Hypothalamus (tissue), 51 donors: ENCODE measurements at places on chromosomes 13 and 19.

- DNase-seq = no peak
These were observed 48.1 kb downstream of the CRTC1 start for GRCh38 chr19:18731562-18732008.

- no peak for DNase-seq
These were observed 159.6 kb downstream of the GGACT start for GRCh38 chr13:100428986-100429385.

GRCh38 chr19:45577111-45577905 is 7.3 kb downstream of the OPA3 start:
- no peak for DNase-seq

- peak; percentile 68 for DNase-seq
These were observed 3.9 kb upstream of the ZNF135 start for GRCh38 chr19:58054901-58055874.

DNA sequence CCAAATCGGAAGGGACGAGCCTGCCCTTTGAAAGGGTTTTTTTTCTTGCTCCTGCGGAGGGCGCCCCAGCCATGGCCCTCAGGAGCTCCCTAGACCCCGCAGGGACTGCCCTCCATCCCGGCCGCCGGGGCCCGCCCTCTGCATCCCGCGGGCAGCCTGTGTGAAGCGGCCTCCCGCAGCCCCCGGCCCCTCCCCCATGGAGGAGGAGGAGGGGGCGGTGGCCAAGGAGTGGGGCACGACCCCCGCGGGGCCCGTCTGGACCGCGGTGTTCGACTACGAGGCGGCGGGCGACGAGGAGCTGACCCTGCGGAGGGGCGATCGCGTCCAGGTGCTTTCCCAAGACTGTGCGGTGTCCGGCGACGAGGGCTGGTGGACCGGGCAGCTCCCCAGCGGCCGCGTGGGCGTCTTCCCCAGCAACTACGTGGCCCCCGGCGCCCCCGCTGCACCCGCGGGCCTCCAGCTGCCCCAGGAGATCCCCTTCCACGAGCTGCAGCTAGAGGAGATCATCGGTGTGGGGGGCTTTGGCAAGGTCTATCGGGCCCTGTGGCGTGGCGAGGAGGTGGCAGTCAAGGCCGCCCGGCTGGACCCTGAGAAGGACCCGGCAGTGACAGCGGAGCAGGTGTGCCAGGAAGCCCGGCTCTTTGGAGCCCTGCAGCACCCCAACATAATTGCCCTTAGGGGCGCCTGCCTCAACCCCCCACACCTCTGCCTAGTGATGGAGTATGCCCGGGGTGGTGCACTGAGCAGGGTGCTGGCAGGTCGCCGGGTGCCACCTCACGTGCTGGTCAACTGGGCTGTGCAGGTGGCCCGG is 815 bp downstream of the MAP3K10 start:
- DNase-seq = peak; percentile 26

- DNase-seq = no peak
These were observed 99.3 kb downstream of the DOCK9 start for GRCh38 chr13:98878486-98879126.

DNA sequence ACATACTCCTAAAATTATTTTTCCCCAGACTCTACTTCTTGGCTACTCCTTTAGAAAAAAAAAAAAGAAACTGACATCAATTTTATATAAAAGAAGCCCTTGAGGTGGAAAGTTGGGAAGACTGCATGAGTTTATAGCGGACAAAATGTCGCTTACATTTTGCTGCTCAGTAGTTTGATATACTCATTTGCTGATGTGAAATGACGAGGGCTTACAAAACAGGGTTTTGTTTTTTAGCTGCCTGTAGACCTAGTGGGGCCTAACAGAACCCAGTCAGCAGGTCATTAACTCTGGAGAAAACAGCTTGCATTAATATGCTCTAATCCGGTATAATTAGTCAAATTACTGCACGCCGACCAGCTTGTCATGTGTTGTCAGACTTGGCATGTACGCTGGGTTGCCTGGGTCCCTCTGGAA is 37.6 kb upstream of the MAB21L1 start:
- no peak for DNase-seq

DNA sequence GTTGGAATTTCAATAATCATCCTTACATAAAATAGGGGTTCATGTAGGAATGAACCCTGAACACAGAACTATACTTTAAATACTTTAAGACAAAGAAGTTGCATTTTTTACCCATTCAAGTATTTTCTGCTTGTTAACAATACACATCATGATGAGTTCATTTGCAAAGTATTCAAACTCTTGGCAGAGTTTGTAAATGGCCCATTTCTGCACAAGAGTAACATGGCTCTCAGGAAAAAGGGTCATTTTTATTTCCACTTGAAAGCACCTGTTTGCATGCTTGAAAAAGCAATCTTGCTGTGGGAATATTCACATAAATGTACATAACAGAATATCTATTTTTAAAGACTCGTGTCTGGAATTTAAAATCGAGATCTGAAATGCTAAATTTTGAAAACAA is 18.1 kb downstream of the ESD start:
- no peak for DNase-seq

GRCh38 chr13:44013758-44014291 is 134.1 kb downstream of the LACC1 start:
- no peak for DNase-seq

GRCh38 chr13:75402787-75403186 is 79.2 kb downstream of the TBC1D4 start:
- DNase-seq = no peak

DNA sequence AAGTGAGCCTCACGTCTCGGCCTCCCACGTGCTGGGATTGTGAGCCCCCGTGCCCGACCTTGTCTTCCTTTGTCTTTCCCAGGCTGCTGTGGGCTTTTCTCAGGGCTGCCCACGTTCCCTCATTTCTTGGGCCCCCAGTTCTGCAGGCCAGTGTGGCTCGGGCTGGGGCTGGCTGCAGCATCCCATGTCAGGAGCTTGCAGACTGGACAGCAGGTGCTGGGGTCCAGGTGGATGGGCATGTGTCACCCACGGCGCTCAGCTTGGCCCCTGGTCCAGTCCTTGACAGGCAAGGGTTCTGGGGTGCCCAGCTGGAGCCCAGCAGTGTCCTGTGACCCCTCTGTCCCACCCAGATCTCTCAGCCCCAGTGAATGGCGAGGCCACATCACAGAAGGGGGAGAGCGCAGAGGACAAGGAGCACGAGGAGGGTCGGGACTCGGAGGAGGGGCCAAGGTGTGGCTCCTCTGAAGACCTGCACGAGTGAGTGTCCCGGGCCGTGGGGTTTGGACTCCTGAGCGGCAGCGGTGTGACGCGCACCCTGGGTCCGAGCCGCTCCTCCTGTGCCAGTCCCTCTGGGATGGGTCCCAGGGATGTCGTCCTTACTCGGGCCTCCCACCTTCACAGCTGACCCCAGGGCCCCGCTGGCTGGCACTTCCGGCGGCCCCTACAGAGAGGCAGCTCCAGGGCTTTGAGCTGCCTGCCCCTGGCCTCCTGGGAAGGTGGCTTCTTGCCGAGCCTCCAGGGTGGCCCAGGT is 17.3 kb downstream of the PLIN4 start:
- DNase-seq = no peak

- DNase-seq = no peak
These were observed 147.7 kb downstream of the DPF1 start for GRCh38 chr19:38076337-38076736.

GRCh38 chr19:31597616-31598015 is 248.4 kb upstream of the TSHZ3 start:
- no peak for DNase-seq

GRCh38 chr19:18867199-18867598 is 28.8 kb downstream of the CERS1 start:
- DNase-seq = no peak

DNA sequence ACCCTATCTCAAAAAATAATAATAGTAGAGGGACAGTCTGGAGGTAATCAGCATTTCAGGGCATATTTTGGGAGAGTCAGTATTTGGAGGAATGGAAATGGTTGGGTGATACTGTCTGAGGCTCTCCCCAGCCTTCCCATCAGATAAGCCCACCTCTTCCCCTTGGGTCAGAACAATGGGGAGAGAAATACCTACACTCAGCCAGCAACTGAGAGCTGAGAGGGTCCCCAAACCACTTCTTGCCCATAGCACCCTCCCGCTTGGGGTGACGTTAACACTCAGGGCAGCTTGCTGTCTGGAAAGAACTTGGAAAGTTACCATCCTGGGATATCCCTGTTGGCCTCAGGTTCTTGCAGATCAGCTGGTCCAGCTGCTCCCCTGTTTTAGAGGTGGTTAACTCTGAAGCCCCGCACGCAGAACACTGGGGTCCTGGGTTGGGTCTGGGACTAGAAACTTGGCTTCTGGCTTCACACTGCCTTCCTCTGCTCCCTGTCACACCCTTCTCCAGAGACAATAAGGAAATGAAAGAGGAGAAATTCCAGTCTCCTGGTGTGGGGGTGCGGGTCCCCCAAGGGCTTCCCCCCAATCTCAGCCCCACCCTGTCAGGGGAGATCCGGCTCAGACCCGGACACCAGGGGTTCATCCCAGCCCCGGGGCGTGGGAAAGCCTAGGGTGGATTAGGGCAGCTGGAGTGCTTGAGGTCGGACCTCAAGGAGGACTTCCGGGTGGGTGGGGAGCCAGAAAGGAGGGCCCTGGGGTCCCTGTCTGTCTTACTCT is 2.5 kb downstream of the FOXA3 start:
- DNase-seq = no peak

GRCh38 chr13:44382635-44383145 is 9.1 kb downstream of the SERP2 start:
- DNase-seq = no peak

- DNase-seq = no peak
These were observed 2.1 kb downstream of the ZNF91 start for GRCh38 chr19:23393121-23393520.

GRCh38 chr13:94459116-94459515 is 20.4 kb downstream of the DCT start:
- DNase-seq = no peak

- DNase-seq = no peak
These were observed 107.0 kb upstream of the C1QTNF9B start for GRCh38 chr13:24004142-24004899.

DNA sequence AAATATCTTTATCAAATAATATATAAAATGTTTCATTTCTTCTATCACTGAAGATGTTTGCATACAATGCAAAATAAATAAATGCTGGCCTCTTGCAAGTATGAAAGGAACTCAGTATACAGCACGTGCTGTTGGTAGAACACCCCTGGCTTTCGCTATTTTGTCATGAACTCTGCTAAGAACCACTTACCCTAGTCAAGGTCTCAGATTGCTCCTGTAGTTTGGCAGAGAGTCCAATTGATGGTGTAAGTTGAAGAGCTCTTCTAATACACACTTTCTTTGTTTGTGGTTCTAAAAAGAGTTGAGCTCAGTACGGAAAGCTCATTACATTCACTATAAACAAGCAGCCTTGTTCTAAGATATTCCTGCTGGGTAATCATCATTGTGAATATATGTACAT is 1258.9 kb downstream of the EFNB2 start:
- no peak for DNase-seq

DNA sequence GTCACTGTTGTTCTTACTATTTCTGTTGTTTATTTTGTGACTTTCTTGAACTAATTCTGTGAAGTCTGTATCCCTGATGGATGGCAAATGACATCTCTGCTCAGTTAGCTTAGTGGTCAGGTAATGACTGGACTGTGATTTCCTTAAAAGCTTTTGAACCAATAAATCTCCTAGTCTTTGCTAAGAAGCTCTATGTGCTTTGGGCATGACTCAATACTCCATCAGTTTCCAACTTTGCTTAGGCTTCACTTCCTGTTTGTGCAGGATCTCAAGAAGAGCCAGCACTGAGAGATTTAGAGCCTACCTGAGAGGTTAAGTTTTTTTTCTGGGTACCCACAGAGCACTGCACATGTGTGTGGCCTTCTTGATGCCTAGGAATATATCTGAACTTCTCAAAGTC is 329.7 kb upstream of the HTR2A start:
- no peak for DNase-seq

- DNase-seq = peak; percentile 22
These were observed 44.2 kb upstream of the HOMER3 start for GRCh38 chr19:18985257-18985656.

GRCh38 chr13:72230131-72230530 is 363.1 kb upstream of the DACH1 start:
- no peak for DNase-seq

GRCh38 chr13:33257841-33258807 is 27.4 kb downstream of the STARD13 start:
- no peak for DNase-seq

DNA sequence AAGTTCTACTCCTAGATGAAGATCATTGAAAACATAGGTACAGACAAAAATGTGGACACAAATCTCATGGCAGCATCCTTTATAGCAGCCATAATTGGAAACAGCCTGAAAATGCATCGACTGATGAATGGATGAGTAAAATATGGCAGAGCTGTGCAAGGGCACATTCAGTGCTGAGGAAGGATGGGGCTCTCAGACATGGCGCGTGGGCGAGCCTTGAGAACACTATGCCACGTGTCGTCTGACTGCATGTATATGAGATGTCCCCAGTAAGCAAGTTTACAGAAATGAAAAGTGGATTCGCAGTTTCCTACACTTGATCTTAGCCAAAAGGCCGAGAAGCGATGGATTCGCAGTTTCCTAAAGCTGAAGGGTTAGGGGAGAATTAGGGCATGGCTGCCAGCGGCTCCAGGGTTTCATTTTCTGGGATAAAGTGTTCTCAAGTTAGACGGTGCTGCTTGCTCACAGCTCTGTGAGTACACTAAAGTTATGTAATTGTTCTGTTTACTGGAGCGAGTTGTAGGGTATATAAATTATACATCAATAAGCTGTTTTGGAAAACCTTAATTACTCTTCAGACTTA is 78.0 kb downstream of the RAB20 start:
- DNase-seq = no peak

GRCh38 chr19:9836021-9836420 is 903 bp downstream of the PIN1 start:
- no peak for DNase-seq

DNA sequence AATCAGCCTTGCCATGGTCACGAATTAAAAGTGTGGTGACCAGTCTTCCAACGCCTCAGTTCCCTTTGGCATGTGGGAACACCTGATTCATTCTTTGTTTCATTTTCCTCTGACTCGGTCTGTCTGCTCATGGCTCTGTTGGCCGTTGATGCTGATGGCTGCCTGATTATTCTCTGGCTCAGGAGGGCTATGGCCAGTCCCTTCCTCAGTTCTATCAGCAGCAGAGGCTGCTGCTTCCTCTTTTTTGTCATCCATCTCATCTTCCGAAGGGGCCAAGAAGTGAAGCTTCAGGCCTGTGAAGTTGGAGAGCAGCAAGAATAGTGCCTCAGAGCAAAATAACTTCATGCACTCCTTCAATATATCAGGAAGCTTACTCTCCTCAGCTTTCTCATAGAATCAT is 9.5 kb upstream of the MLNR start:
- DNase-seq = no peak
